Skeletal muscle cell (primary cell): ENCODE measurements at places on chromosomes 6 and 20.
A peak's percentile ranks its signal among the peaks of the same experiment; 100 is the strongest.

GRCh38 chr6:84035484-84035883 lies 1.9 kb downstream of the MRAP2 start:
- DNase-seq = no peak

- DNase-seq = no peak
Observed at GRCh38 chr20:5146871-5147592, 20.2 kb downstream of the CDS2 start.

GRCh38 chr6:3997177-3997770 lies 81.7 kb downstream of the FAM217A start:
- no peak for DNase-seq

GRCh38 chr20:16828666-16829305 lies 80.6 kb downstream of the OTOR start:
- no peak for DNase-seq

DNA sequence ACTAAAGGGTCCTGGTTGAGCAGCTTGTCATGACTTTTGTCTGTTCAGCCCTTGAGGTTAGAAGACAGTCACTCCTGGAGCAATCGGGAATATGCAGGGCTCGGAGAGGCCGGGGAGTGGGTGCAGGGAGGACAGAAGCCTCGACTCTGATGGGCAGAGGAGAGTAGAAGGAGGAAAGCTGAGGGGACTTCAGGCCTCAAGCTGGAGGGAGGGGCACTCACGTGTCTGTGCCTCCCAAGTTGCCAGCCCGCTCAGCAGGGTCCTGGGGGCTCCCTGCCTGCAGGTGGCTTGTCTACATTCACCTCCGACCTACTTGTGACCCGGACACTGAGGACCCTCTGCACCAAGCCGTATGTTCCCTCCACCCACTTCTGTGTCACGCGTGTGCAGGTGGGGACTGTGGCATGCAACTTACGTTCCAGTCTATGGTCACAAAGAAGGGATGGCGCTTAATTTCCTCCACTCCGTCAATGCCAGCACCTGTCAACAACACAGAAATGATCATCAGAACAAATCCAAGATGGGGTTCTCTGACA lies 86.8 kb upstream of the MPC1 start:
- DNase-seq = no peak

DNA sequence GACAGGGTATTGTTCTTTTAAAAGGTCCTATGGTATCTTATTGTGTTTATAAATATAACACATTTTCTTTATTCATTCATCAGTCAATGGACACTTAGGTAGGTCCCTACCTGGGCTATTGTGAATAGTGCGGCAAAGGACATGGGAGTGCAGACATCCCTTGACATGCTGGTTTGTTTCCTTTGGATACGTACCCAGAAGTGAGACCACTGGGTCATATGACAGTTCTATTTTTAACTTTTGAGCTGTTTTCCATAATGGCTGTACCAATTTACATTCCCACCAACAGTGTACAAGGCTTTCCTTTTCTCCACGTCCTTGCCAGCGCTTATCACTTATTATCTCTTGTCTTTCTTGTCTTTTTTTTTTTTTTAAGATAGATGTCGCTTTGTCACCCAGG lies 627.5 kb downstream of the PRKN start:
- DNase-seq = no peak

GRCh38 chr20:48823960-48824498 lies 3.8 kb downstream of the PREX1 start:
- peak; percentile 60 for DNase-seq

DNA sequence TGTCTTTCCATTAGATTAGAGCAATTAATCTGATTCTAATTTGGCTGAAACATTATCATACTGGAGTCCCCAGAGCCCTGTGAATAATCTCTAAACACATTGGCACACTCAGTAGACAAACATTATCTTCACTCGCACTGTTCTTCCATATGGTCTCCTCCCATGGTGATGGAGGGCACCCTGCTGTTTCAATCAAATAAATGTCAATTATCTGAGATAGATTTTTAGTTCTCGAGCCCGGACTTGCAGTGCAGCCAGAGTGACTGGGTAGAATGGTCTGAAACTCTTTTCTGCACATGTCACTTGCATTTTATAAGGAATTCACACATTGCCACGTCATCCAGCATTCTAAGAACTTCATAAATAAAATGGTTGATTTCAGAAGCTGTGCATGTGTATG lies 90.6 kb upstream of the MAP3K7 start:
- DNase-seq = no peak

GRCh38 chr20:21615617-21616080 lies 89.8 kb upstream of the PAX1 start:
- peak; percentile 8 for DNase-seq

GRCh38 chr20:58817748-58818147 lies 33.0 kb downstream of the GNAS-AS1 start:
- DNase-seq = no peak

DNA sequence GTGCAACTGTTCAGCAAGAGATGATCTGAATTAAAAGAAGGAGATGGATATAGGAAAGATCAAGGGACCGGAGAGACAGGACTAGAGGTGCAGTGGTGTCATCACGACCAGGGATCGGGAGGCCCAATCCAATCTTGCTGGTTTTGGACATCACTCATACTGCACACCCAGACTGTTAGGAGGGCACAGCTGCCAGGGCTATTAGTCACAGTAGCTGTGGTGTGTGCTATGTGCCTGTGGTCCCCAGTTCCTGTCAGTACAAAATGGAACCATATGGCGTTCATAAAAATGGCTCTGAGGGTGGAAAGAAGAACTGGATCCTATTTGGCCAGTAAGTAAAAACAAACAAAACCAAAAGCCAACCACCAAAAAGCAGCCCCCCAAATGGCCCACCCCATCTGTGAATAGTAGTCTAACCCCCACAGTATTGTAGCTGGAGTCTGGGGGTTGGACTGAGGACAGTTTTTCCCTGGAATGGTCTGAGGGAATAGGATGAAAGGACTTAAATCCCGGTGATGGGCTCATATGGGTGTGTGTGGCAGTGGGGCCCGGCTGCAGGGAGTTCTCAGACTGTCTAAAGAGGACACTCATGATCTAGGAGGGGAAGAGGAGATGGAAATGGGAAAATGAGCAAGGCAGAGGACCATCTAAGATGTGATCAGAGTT lies 9.3 kb upstream of the NNAT start:
- no peak for DNase-seq

DNA sequence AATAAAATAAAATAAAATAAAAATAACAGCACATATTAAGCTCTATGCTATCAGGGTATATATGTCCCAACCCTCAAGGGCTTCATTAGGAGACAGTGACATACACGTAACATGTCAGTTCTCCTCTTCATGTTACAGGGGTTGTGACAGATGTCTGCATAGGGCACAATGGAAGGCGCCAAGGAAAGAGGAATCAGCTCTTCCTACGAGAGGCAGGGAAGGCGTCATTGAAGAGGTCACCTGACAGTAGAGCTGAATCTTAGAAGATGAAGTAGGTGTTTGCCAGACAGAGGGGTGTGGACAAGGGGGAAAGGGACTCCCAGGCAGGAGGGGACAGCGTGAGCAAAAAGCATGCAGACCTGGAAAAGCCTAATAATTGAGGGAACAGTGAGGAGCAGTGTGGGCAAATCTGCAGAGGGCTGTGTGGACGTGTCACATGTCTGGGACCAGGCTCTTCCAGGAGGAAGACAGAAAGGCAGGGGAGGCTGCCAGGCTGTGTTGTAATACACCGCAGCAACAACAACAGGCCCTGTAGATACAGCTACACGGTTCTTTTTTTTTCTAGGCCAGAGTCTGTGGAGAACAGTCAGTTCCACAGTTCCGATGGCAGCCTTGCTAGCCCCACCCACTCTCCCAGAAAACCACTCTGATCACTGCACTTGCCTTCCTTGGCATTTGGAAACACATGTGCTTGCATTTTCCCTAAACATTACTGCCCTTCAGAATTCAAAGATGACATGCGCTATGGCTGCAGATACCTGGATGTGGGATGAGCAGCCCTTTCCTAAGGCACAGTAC lies 2.5 kb upstream of the FKBP5 start:
- peak; percentile 67 for DNase-seq

DNA sequence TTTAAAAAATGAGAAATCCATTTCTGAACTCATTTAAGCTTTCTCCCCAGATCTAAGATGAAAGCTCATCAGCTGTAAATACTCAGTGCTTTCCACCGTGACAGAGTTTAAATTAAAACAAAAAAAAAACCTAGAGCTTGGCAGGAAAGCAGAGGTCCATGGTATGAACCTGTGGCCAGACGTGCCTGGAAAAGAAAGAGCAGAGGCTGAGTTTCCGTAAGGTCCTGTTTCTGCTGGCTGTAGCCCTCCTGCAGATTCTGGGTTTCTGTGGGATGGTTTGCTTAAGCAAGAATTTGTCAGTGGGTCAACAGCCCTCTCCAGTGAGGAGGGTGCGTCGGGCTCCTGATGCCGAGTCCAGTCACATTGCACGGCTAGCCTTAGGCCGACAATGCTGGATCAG lies 383.2 kb downstream of the SAMD5 start:
- no peak for DNase-seq

- DNase-seq = no peak
Observed at GRCh38 chr6:164455835-164456234, 853.6 kb downstream of the C6orf118 start.

GRCh38 chr6:42532038-42532669 lies 31.7 kb upstream of the UBR2 start:
- DNase-seq = no peak

- no peak for DNase-seq
Observed at GRCh38 chr6:109854541-109855308, 123.4 kb upstream of the GPR6 start.

DNA sequence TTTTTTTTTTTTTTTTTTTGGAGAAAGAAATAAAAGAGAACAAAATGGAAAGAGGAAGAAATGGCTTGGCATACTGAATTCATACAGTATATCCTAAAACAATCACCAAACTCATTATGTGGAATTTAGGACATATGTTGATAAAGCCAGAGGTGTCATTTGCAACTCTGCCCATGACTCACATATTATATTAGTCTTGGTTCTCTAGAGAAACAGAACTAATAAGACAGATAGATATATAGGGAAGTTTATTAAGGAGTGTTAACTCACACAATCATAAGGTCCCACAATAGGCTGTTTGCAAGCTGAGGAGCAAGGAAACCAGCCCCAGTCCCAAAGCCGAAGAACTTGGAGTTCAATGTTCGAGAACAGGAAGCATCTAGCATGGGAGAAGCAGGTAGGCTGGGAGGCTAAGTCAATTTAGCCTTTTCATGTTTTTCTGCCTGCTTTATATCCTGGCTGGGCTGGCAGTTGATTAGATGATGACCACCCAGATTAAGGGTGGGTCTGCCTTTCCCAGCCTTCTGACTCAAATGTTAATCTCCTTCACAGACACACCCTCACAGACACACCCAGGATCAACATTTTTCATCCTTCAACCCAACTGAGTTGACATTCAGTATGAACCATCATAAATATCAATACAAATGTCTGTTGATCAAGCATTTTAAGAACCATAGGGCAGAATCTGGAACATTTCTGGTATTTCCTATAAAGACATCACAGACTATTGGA lies 102.3 kb downstream of the UBE3D start:
- no peak for DNase-seq

- DNase-seq = no peak
Observed at GRCh38 chr6:12844284-12845223, 128.0 kb downstream of the PHACTR1 start.

GRCh38 chr20:9331707-9332435 lies 182.5 kb upstream of the LAMP5 start:
- DNase-seq = no peak

- DNase-seq = no peak
Observed at GRCh38 chr6:28462401-28462800, 19.1 kb upstream of the ZSCAN23 start.

- no peak for DNase-seq
Observed at GRCh38 chr6:36949636-36950035, 4.9 kb upstream of the PI16 start.

DNA sequence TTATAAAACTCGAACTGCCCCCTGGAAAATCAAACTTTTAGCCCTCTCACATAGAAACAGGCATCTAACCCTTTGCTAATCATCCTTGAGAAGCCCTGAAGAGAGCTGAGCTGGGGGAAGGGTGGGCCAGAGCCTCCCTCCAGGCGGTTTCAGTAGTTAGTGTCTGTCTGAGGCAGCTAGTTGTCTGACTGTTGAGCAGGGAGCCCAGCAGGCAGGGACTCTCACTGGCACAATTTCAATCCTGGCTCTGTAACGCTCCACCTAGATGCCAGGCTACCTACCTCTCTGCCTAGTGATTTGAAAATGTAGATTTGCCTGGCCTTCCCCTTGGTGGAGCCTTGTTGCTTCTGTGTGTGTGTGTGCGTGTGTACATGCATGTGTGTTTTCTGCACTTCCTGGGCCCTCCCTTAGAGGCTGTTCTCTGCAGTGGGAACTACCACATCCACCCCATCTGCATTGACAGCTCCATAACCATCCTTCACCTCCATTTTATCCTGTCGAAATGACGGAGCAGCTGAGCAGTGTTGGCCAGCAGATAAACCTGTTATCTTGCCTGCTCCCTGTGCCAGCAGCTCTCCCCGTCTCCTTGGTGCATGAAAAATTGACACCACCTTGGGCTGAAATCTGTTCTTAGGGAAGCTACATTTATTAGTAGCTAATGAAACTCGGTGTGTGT lies 69.6 kb upstream of the VSTM2L start:
- DNase-seq = no peak

- DNase-seq = no peak
Observed at GRCh38 chr20:8344631-8345030, 212.6 kb downstream of the PLCB1 start.

- DNase-seq = no peak
Observed at GRCh38 chr6:137699031-137699683, 167.9 kb upstream of the TNFAIP3 start.
